ENCODE measurements at places on chromosomes 6 and 20.

DNA sequence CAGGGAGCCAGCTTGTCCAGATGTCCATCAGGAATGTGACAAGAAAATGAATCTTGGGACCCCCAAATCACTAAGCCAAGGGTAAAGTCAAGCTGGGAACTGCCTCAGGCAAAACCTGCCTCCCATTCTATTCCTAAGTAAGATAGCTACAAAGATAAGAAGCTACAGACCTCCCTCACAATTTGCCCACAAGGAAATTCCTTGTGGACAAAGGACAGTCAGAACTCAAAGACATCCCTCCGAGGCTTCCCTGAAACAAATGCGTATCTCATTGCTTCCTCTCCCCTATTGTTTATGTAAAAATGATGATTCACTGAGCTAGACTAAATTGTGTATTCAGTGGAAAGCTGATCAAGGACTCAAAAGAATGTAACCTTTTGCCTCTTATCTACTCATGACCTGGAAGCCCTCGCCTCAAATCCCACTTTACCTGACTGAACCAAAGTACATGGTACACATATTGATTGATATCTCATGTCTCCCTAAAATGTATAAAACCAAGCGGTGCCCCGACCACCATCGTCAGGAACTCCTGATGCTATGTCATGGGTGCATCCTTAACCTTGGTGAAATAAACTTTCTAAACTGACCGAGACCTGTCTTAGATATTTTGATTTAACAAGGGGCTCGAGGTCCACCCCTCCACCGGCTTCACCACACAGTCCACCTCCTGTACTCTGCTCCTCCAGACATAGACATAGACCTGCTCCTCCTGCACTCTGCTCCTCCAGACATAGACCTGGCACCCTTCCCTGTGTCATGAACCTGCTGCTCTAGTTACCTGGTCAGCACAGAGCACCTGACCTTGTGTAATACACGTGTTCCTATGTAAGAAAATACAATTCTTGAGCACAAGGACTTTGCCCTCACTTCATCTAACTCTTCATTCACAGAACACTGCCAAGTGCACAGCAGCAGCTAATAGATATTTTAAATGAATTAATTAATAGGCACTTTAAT lies 81.4 kb downstream of the WDR27 start:
- DNase-seq = no peak

- DNase-seq = no peak
These were observed 142.7 kb upstream of the SULF2 start for GRCh38 chr20:47927944-47928343.

GRCh38 chr6:38262026-38262425 lies 377.7 kb downstream of the BTBD9 start:
- no peak for DNase-seq

GRCh38 chr20:19968466-19969073 lies 48.6 kb upstream of the NAA20 start:
- peak; percentile 99 for DNase-seq

GRCh38 chr6:32255199-32256153 lies 31.6 kb upstream of the NOTCH4 start:
- DNase-seq = peak; percentile 69

DNA sequence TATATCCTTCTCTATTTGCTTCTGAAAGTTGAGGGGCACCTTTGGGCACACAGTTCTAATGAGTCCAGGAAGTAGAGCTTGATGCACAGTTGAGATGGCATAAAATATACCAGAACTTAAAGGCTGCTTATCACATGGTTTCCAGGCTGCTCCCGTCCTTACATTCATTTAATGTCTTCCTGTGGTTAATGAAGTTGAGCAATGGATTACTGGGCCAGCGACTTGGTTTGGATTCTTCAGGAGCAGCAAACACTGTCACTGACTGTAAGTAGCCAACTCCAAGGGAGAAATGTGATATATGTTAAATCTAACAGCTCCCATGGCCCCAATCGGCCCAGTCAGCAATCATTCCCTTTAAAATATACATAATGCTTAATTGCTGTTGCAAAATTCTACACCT lies 9.0 kb upstream of the TSHZ2 start:
- no peak for DNase-seq

DNA sequence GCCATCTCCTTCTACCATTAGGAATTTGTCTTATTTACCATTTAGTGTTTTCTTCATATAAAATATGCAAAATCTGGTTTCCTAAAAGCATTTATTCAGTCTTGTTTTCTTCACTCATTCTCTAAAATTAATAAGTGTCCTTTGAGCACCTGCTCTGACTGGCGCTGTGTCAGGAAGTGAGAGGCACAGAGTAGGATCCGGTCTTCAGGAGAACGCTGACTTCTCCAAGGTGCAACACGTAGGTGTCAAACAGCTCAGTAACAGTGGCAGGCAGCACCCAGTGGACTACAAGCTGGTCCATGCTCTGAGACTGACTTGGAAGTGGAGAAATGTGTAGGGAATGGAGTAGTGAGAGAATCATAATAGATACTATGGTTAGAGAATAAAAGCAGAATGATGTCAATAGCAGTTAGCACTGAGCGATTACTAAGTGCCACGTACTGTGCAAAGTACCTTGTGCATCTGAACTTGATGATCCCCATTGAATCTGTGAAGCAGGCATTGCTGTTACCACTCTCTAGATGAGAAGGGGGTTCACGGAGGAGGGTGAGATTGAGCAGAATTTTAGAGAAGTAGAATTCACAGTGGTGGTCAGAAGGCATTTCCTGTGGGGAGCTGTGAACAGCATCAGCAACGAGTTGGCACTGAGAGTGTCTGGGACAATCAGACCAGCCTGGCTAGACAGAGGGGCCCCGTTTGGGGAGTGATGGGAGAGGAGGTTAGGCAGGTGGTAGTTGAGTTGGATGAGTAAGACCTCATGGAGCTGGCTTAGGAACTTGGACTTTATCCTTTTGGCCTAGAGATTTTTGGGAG lies 569.8 kb downstream of the QKI start:
- no peak for DNase-seq

GRCh38 chr6:13884397-13884796 lies 40.4 kb upstream of the RNF182 start:
- DNase-seq = no peak

GRCh38 chr6:169160855-169161560 lies 92.6 kb downstream of the THBS2 start:
- no peak for DNase-seq

DNA sequence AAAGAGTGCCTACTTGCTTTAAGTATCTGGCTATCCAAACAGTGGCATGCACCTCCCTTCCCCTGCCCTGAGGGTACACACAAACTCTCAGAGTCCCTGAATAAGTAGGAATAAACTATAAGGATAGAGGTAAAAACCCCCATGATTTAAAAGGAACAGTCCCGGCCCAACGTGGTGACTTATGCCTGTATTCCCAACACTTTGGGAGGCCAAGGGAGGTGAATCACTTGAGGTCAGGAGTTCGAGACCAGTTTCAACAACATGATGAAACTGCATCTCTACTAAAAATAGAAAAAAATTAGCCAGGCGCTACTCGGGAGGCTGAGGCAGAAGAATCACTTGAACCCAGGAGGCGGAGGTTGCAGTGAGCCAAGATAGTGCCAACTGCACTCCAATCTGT lies 22.2 kb downstream of the SAMHD1 start:
- no peak for DNase-seq

DNA sequence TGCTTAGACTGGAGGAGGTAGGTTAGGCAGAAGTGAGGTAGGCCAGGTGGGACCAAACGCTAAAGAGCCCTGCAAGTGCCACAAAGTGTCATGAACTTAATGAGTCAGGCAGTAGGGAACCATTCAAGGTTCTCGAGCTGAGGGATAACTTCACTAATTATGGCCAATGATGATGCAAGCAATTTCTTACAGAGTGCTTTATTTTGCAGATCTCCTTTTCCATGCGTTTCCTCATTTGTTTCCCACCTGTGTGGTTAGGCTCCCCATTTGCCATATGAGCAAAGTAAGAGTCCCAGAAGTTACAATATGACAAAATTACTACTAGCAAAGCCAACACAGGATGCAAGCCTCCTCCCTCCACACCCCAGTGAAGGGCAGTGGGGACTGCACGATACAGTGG lies 36.5 kb upstream of the PSMF1 start:
- no peak for DNase-seq

DNA sequence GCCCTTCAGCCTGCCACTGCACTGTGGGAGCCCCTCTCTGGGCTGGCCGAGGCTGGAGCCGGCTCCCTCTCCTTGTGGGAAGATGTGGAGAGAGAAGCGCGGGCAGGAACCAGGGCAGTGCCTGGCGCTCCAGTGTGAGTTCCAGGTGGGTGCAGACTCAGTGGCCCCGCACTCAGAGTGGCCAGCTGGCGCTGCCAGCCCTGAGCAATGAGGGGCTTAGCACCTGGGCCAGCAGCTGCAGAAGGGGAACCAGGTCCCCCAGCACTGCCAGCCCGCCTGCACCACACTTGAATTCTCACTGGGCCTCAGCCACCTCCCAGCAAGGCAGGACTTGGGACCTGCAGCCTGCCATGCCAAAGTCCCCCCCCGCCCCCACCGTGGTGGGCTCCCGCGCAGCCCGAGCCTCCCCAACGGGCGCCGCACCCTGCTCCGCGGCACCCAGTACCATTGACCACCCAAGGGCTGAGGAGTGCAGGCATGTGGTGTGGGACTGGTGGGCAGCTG lies 205.9 kb downstream of the CLVS2 start:
- DNase-seq = no peak

DNA sequence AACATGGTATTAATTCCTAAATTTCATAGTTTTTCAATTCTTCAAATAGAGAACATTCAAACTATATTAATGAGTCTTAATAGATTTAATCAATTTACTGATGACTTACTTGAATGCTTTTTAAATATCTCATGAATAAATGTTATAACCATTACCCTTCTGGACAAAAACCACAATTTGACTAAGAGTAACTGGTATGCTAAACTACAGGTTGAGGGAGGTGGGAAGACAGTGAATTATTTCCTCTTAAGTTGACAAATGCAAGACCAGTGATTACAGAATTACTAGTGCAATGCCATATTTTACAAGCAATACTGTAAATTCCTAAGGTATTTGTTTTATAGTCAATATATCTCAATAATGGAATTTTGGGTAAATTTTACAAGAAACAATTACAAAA lies 65.1 kb downstream of the REV3L start:
- no peak for DNase-seq

DNA sequence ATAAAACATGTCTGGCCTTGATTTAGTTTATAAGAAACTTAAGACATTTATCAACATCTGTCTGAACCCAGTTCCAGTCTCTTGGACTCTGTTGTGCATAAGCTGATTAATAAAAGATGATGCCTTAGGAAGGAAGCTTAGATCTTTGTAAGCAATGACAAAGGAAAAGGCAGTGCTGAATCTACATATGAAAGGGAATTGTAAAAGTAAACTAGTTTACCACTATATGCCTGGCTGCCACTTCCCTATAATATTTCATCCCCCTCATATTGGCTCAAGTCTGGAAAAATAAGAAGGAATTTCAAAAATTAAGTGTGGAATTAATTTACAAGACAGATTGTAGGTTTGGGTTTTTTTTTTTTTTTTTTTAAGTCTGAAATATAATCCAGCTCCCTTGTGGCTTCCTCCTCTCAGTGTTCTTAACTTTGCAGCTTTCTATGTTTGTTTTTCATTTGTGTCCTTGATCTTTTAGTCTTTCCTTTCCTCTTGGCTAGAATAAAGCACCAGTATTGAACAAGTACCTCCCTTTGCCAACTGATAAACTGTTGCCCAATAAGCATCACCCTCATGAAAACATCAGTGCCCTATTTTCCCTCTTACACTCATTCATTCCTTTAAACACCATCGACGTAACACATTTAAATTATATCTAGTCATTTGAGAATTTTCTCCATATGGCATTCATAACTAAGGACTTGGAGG lies 146.7 kb upstream of the TBX18 start:
- no peak for DNase-seq

- no peak for DNase-seq
These were observed 77.8 kb downstream of the ATG5 start for GRCh38 chr6:106247733-106248132.
